ENCODE measurements at places on chromosomes 5 and 9.

DNA sequence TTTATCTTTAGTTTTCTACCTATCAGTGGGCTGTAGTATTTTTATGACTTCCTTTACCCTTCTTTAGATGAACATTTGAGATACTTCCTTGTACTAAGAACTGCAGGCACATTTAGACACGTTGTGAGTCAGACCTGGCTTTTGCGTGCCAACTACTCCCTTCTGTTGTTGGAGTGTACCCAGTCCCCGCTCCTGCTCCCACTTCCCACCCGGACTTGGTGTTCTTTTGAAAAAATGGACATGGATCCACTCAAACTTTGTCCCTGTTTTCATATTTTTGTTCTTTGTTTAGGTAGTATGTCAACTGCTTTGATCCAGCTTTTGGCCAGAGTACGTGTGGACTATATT lies 60.7 kb downstream of the PARP8 start:
- peak; percentile 19 for DNase-seq

GRCh38 chr9:69428017-69428785 lies 103.2 kb downstream of the ENTREP1 start:
- no peak for DNase-seq

DNA sequence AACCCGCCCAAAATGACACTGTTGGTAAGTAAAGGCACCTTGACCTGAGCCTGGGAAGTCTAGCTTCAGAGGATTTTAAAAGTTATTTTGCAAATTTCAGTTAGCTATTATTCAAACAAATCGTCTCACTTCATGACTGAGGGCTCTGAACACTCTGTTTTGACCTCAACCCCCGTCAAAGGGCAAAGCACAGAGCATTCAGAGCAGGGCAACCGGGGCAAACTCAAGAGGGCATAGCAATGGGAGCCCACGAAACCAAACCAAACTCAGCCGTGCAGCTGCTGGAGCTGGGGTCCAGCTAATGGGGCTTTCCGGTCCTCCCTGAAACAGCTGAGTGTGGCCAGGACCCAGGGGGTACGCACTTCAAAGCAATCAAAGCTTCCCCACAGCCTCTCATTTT lies 1.6 kb downstream of the C9 start:
- DNase-seq = no peak

GRCh38 chr5:151657114-151657513 lies 29.6 kb downstream of the SPARC start:
- DNase-seq = no peak

GRCh38 chr5:93569300-93570160 lies 11.5 kb downstream of the NR2F1-AS1 start:
- DNase-seq = no peak

GRCh38 chr9:127311239-127311741 lies 46.7 kb downstream of the GARNL3 start:
- peak; percentile 65 for DNase-seq
